CD4-positive, alpha-beta T cell treated with Interleukin-10 for 1 hour (primary cell): ENCODE measurements at places on chromosomes 3 and 15.

DNA sequence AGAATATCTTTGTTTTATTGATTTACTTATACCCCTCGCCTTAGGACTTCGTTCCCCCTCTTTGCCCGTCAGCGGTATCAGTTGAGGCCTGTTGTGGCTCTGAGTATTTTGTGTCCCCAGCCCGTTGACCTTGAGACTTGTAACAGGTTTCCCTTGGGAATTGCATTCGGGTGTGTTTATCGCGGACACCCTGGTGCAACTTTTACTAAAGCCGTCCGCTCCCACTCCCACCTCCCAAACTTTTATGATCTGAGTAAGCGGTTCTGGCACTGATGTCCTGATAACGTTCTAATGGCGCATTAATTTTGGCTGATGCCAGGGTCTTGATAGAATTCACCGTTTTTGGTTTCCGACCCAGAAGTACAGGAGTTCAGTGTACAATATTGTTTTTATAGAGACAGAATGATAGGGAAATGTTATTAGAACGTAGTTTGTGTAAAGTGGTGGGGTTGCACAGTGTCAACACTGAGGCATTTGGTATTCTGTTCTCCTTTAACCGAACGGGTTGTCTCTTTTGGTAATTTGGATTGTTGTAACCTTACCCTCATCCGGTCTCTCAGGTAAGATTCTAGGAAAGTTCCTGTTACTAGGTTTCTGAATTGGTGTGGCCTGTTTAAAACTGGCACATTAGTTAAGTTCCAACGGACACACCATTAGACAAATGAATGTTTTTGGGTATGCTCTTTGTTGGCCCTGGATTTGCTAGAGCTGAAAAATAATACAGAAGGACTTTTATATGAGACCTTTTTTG lies 47.8 kb downstream of the OIP5 start:
- DNase-seq = peak; percentile 28

GRCh38 chr3:184193991-184194539 lies 8.1 kb downstream of the ABCF3 start:
- no peak for DNase-seq

DNA sequence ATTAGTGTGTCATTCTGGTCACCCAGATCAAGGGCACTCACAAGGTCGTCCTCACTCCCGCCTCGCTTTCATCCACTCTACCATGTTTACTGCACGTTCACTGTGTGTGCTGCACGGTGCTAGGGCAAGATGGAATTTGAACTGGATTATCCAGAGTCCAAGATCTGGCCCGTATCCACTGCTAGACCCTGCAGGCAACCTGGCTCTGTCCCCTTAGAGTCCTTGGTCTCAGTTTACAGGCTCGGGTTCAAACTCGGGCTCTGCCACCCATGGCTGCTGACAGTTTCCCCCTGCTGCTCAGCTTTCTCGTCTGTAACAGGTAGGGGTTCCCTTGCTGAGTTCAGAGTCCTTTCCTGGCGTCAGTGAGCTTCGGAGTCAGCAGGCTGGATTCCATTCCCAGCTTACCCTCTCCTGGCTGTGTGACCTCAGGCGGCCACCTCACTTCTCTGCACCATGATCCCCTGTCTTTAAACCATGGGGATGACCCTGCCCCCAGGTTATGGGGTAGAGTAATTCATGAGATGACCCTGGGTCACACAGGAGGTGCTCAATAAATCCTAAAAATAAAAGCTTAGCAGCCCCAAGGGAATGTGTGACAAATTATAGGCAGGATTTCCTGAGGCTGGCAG lies 79.6 kb upstream of the SLC6A6 start:
- DNase-seq = no peak

DNA sequence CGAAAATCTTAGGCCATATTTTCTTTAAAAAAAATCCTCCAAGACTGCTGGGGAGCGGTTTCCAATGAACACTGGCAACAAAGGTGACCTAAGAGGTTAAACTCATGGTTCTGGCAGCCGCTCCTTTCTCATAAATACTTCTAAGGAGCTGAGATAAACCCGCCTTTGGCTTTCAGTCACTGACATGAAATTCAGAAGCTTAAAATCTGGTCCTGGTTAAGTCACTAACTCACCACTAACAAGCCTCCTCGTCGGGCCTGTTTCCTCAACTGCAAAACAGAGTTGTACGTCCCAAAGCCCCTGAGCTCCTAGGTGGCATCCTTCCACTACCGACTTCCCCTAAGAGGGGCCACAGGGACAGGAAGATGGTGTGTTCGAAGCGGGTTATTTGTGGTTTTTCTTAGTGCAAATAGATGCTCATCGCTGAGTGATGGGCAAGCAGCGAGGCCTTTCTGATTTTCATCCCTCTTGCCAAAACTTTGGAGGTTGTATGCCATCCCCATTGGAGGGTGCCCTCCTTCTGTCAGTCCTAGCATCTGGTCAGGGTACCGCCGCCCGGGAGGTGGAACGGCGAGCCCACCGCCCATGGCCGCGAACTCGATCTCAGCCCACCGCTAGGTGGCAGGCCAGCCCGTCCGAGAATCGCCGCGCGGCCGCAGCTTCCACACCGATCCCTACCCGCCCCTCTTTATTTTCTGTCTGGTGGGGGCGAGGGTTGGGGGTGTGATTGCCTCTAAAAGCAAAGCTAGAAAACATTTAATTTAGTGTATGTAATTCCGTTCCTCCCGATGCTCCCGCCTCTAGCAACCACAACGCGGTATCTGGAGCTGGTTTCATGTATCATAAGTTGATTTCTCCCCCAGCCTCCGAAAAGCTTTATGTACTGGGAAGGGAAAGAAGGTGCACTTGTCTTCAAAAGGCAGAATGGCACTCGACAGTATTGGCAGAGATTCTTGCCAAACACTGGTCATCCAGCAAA lies 4.6 kb downstream of the BCL6 start:
- peak; percentile 76 for DNase-seq

DNA sequence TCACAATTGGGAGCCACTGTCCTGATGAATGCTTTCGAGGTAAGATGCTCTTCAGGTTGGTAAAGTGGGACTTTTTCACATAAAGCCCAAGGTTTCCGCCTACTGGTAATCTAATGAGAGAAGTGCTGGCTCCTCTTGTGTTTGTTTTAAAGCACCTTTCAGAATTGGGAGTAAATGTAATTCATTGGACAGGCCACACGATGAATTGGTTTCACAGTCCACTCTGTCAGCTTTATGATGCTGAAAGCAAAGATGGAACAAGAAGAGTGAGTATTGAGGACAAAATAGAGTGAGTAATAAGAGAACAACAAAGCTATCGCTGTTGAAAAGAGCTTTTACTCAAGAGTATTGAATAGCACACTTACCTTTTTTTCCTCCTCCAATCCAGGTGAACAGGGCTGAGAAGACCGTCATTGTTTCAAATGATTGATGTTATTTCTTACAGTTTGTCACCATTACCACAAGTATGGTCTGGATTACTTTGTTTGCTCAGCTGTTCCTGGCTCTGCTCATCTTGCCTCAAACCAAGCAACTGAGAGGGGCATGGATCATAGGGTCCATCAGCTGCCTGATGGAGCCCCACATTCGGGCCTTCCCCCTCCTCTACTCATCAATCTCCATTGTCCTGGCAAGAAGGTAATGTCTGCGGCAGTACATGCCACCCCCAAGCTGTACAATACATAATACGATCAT lies 136.1 kb upstream of the CNTN4 start:
- no peak for DNase-seq

GRCh38 chr3:73874606-73875369 lies 250.0 kb upstream of the PDZRN3 start:
- no peak for DNase-seq

- no peak for DNase-seq
Observed at GRCh38 chr3:135917076-135917475, 48.5 kb upstream of the PPP2R3A start.

DNA sequence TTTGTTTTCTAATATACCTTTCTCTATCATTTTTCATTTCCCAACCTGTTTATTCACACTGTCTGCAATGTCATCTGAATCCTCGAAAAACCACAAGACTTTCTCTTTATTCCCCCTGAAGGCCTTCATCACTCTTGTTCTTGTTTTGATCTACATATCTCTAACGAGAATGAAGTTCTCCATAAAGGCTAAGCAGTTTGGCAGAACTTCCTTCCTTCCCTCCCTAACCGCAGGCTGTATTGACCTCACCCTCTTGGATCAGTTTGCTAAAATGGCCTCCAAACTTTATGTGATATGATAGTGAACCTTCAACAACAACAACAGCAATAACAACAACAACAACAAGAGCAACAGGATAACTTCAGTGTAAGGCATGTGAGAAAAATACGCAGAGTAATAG lies 392.8 kb downstream of the TIGIT start:
- no peak for DNase-seq

- DNase-seq = no peak
Observed at GRCh38 chr3:153069598-153070510, 92.2 kb upstream of the RAP2B start.

- no peak for DNase-seq
Observed at GRCh38 chr3:43998836-43999727, 242.6 kb upstream of the TOPAZ1 start.

- DNase-seq = no peak
Observed at GRCh38 chr15:72796210-72796514, 12.6 kb upstream of the ADPGK start.

GRCh38 chr3:15974647-15975046 lies 176.9 kb upstream of the ANKRD28 start:
- DNase-seq = no peak

GRCh38 chr3:52440249-52440551 lies 4.7 kb downstream of the SEMA3G start:
- no peak for DNase-seq

DNA sequence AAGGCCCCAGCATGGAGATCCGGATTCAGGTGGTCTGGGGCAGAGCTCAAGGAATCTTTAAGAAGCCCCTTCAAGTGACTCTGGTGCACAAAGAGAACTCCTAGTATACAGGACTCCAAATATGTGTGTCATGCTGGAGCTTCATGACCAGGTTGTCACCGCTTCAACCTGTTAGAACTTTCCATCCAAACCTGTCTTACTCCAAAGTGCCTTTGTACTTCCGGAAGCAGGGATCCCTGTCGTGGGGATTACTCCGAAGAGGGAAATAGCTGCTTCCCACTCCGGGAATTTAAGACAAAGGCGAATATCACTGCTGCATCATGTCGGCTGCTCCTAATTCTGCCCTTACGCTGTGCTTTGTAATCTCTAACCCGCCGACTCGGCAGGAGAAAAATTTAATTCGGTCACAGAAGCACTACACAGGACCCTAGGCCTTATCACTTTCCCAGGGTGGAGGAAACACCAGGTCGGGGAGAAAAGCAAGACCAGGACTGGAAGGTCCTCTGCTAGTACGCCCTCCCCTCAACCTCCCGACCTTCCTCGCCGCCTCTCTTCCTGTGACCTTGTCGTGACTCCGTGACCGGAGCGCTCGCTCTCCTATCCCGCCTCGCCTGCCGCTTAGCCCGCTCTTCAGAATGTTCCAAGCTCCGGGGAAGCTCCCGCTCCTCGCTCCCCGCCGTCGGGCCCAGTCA lies 730 bp downstream of the HIGD1A start:
- peak; percentile 39 for DNase-seq

- peak; percentile 21 for DNase-seq
Observed at GRCh38 chr15:52171386-52171785, 19.8 kb downstream of the GNB5 start.

- DNase-seq = peak; percentile 75
Observed at GRCh38 chr15:75335705-75336355, at the start of gene COMMD4. COMMD4 (plus strand) TSS chr15:75336063; CDS start chr15:75336090, 27 bp downstream.

- no peak for DNase-seq
Observed at GRCh38 chr3:122085673-122086072, 30.5 kb downstream of the CD86 start.

DNA sequence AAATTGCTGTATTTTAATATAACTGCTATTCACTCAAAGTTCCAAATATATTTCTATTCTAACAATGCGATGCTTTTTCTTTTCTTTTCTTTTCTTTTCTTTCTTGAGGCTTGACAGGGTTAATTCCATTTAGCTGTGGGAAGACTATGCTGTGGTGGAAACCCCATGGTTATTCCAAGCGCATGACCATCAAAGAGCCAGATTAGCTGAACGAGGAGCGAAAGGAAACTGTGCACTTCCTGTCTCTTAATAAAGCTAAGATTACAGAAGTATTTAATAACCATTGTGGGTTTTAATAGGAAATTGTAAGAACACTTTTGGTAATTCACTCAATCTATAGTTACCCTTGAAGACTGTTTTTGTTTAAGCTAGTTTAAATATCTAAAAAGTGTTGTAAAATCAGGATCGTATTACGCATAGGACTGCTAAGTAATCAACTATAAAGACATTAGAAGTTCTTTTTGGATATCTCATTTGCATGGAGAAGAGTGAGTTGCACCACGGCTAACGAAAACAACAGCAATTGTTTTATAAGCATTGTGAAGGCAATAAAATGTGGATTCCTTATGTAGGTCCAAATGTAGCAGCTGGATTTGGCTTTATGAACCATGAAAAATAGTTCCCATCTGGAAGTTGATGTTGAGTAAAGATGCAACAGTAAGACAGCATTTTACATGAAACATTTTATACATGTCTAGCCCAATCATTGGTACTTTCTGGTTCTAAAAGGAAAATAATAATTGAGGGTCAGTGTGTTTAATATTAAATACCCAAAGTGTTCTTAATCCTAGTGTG lies 105.4 kb downstream of the ZIC1 start:
- DNase-seq = no peak

DNA sequence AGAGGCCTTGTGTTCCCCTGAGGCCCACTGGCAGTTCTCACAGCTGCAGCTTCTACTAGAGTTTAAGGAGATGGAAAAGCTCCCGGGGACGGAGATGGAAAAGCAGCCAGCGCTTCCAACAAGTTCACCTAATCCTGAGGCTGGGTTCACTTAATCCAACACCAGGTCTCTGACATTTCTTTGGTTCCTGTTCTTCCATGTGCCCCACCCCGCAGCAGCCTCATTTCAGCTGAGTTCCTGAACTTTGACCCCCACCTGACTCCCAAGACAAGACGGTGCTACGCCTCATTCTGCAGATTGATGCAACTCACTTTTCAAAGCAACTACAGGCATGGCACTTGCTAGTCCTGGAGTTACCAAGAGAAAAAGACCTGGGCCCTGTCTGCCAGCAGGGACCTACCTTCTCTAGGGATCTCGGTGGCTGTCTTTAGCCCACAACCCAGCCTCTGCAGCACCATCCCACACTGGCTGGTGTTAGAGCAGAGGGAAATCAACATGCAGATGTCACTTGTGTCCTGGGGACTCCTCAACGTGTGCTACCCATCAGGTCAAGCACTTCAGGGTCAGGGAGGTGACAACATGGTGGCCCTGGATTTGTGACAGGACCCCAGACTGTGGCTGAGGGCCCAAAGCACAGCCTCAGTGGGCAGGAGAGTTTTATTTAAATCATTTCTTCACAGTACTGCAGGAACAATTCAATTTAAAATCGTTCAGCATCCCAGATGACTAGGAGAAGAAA lies 406.1 kb downstream of the VPS13C start:
- DNase-seq = no peak

GRCh38 chr3:191356631-191357439 lies 26.5 kb upstream of the UTS2B start:
- no peak for DNase-seq
